RPMI7951 (cell line): ENCODE measurements at places on chromosomes 11 and 22. TPM values are rescaled to one million over a fixed set of nuclear protein-coding genes. Genes with fewer than 3 reads are reported as not detected.
A peak's percentile ranks its signal among the peaks of the same experiment; 100 is the strongest.

GRCh38 chr11:16013242-16013641 lies 343.1 kb downstream of the SOX6 start:
- DNase-seq, result no peak

- DNase-seq, result peak; percentile 57
Observed at GRCh38 chr11:61897387-61898246, 6.3 kb upstream of the FADS3 start.

DNA sequence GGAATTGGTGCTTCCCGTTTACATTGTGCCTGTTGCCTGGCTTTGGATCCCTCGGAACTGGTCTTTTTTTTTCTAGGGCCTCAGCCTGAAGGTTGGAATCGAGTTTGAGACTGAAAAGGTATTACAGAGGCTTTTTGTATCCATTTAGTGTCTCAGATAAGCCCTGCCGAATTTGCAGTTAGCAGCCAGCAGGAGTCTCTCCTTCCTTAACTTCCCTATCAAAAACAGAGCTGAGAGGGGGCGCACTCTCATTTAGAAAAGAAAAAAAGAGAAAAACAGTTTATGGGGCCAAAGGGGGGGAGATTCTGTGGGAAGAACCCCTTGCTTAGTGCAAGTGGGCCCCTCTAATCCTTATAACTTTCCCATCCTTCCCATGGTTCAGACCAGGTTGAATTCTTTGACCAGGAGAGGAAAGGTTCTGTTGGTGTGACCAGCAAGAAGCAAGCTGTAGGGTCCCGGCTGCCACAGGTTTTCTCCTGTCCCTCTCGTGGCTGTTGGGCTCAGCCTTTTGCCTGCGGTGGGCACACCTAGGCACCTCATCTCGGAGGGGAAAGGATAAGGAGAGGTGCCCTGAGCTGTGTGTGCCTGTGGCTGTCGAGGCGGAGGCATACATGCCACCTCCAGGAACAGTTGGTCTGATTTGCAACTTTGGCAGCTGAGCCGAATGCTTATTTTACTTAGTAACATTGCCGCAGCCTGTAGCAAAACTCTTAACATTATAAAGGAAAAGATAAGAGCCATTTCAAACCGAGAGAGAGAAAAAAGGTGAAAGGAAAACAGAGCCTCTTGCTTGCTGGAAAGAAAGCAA lies 565.0 kb upstream of the CNTN5 start:
- no peak for DNase-seq

- no peak for DNase-seq
Observed at GRCh38 chr22:39819429-39819828, 74.1 kb downstream of the ENTHD1 start.

GRCh38 chr22:29400576-29400975 lies 12.2 kb upstream of the AP1B1 start:
- DNase-seq, result peak; percentile 21

DNA sequence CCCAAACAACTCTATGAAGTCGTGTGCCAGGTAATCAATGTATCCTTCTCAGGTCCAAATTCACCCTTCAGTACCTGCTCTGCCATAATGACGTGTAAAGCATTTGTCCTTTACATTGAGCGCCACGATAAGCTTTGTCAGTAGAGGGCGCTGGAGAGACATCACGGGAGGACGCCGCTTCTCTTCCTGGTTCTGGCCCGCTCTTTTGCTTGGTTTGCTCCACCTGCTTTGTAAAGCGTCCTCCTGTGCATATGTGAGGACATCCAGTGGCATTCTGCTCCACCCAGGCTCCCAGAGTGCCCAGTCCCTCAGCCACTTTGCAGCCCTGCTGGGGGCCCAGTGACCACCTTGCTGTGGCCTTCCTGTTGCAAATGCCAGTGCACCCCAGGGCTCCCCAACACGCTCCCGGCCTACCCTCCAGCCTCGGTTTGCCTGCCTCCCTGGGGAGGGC lies 61.1 kb downstream of the WT1 start:
- peak; percentile 56 for DNase-seq

DNA sequence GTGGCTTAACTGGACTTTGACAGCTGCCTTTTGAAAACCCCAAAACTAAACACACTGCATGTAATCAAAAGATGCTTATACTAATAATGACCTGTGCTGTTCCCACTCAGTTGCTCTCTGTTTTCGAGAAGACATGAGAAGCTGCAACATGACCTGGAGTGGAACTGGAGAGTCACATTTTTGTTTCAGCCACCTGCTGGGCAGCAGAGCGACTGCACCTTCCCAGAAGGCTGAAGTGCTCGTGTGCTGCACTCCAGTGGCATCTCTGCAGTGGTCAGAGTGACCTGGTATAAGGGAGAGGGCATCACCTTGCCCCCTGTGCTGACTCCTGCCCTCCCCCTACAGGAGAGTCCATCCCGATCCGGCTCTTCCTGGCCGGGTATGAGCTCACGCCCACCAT lies 8.6 kb downstream of the THYN1 start:
- DNase-seq, result no peak

DNA sequence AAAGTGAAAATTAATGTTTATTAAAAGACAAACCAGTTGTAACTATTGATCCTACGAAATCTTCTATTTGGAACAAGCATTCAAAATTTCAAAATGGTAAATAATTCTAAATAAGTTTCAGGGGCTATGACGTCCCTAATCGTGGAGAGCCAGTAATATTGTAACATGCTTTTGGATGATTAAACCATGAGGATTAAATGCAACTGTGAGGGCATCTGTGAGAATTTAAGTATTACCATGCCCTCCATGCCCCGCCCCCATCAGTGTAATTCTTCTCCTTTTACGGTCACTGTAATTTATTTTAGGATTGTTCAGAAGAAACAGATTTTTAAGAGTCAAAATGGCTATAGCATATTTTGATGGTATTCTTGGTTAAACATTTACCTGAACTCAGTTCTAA lies 133.2 kb downstream of the APOL5 start:
- no peak for DNase-seq

MAPK8IP1 gene
- total RNA-seq, result 2.5 and 3.0 TPM in 2 replicates

RIMBP3B gene
- total RNA-seq, result 0.20 TPM in 1 of 2 replicates, not detected in the other

IL17REL gene
- not detected in 2 replicates for total RNA-seq

RASD2 gene
- total RNA-seq, result 0.10 and 0.24 TPM in 2 replicates

TIGD3 gene
- 0.20 and 0.24 TPM in 2 replicates for total RNA-seq

TCN1 gene
- total RNA-seq, result 0.29 TPM in 1 of 2 replicates, not detected in the other
